ENCODE measurements at places on chromosomes 1 and 21. TPM values are rescaled to one million over a fixed set of nuclear protein-coding genes. Genes with fewer than 3 reads are reported as not detected.

JMJD4 gene
- total RNA-seq = 10.6 TPM

MSH4 gene
- not detected for total RNA-seq

DNA sequence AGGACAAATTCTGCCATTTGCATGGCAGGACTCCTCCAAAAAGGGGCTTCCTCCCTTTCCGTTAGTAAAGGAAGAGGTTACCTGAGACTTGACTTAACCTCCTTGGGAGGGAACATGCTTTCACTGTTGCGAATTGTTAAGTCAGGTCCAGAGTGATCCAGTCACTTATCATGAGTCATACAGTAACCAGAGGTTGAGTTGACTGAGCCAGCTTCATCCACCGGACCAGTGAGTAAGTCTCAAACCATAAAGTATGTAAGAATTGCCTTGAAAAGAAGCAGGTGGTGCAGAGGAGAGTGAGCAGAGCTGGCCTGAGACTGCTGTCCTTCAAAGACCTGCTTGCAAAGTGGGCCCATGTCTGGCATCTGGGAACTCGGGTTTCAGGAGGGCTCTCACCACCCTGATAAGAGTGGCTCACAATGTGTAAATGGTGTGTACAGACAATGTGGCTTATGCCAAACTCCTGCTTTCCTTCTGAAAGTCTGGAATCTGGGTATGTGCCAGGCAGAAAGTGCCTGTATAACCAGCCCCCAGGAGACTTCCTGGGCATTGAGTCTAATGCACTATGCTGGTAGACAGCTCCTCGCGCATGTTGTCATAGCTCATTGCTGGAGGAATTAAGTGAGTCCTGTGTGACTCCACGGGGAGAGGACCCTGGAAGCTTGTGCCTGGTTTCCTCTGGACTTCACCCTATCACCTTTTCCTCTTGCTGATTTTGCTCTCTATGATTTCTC is 84.3 kb upstream of the KLHDC7A start:
- H3K27me3 ChIP-seq = no peaks in the 10 kb centered on the region
- H3K4me1 ChIP-seq = no peaks in the 10 kb centered on the region
- DNase-seq = no peak
- H3K4me3 ChIP-seq = no peak overlapping the region
- H3K27ac ChIP-seq = no peak overlapping the region

- H3K4me3 ChIP-seq = no peak overlapping the region
- H3K27ac ChIP-seq = no peak overlapping the region
- no peak for DNase-seq
- no peaks in the 10 kb centered on the region for H3K4me1 ChIP-seq
Measured at GRCh38 chr1:18808550-18808949, 50.9 kb downstream of the TAS1R2 start.

- H3K4me1 ChIP-seq = no peaks in the 10 kb centered on the region
- H3K36me3 ChIP-seq = no peaks in the 10 kb centered on the region
- DNase-seq = no peak
- H3K27me3 ChIP-seq = peaks cover 6% of the 10 kb centered on the region
Measured at GRCh38 chr1:118978914-118979701, 9.0 kb downstream of the TBX15 start.

- no peak overlapping the region for H3K27ac ChIP-seq
- H3K36me3 ChIP-seq = no peaks in the 10 kb centered on the region
- H3K27me3 ChIP-seq = peaks cover 32% of the 10 kb centered on the region
- H3K4me3 ChIP-seq = no peak overlapping the region
- DNase-seq = no peak
Measured at GRCh38 chr1:156645056-156645455, 3.1 kb downstream of the BCAN start.
